ENCODE measurements at places on chromosomes 2 and 18. TPM values are rescaled to one million over a fixed set of nuclear protein-coding genes. Genes with fewer than 3 reads are reported as not detected.

Gene C2orf66
- total RNA-seq, result 0.43 TPM

Gene SERPINB13
- total RNA-seq, result not detected

DNA sequence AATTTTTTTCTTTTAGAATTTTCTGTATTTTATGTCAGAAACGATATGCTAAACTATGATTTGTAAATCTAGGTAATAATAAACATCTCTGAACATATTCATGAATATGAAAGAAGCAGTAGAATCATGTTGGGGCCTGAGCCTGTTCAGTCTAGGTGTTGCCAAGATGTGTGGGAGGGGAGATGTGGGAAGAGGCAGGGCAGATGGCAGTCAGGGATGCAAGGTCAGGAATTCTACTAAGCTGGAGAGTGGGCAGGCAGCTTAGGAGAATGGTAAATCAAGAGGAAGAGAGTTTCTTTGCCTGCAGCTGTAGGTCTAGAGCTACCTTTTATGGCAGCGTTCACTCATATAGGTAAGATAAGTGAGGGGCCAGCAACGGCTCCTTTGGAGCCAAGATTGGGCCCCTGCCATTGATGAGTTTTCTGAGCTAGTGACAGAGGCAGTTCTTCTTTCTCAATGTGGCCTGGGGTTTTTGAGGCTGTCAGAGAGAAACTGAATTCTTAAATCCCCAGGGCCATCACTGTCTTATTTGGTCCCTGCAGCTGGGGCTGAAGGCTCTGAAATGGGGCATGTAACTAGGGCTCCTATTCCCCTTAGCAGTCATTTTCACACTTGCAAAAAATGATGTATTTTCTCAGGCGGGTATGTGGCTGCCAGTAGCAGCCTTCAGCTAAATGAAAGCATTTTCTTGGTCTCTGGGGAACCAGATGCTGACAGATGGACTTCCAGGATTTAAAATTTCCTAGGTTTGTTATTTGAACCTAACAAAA is 232.8 kb downstream of the PIK3C3 start:
- no peak for DNase-seq
- no peak overlapping the region for H3K4me3 ChIP-seq
- H3K27me3 ChIP-seq, result no peaks in the 10 kb centered on the region
- no peaks in the 10 kb centered on the region for H3K4me1 ChIP-seq
- no peak overlapping the region for H3K27ac ChIP-seq

DNA sequence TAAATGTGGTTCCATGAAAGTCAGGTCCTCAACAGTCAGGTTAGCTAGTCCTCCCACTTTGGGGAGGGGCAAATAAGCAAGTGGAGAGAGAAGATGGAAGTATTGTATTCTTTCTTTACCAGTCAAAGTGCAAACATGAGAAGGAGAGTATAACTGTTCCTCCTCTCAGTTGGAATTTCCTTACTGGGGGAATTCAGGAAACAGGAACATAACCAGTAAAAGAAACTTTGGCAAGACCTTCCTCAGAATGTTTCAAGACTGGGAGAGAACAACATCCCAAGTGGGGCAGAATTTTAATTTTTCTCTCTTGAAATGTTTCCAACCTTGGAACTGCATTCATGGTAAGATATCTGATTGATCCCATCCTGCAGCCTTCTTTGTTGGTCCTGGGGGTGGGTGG is 552.4 kb upstream of the TNP1 start:
- no peak overlapping the region for H3K27ac ChIP-seq
- no peak for DNase-seq
- H3K36me3 ChIP-seq, result no peaks in the 10 kb centered on the region
- no peaks in the 10 kb centered on the region for H3K27me3 ChIP-seq
- H3K4me1 ChIP-seq, result no peaks in the 10 kb centered on the region
- no peak overlapping the region for H3K4me3 ChIP-seq

Gene PLCL1
- 0.41 TPM for total RNA-seq

DNA sequence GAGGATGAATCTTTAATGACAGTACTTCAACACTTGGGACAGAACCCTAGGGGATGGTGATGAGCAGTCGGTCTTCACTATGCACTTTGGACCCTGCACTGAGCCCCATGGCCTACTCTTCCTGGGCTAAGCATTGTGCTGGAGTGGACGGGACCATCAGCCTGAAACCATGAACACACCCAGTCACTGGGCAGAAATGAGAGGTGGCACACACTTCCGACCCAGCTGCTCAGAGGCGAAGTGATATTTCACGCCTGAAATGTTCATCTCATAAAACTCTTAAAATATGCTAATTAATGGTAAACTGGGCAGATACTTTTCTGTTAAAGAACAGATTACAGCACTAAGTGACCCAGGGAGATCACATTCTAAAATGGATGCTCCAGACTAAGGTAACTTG is 150.3 kb upstream of the NDUFV2 start:
- DNase-seq, result no peak
- H3K27ac ChIP-seq, result no peak overlapping the region
- H3K27me3 ChIP-seq, result no peaks in the 10 kb centered on the region
- H3K36me3 ChIP-seq, result no peaks in the 10 kb centered on the region
- H3K4me3 ChIP-seq, result no peak overlapping the region

DNA sequence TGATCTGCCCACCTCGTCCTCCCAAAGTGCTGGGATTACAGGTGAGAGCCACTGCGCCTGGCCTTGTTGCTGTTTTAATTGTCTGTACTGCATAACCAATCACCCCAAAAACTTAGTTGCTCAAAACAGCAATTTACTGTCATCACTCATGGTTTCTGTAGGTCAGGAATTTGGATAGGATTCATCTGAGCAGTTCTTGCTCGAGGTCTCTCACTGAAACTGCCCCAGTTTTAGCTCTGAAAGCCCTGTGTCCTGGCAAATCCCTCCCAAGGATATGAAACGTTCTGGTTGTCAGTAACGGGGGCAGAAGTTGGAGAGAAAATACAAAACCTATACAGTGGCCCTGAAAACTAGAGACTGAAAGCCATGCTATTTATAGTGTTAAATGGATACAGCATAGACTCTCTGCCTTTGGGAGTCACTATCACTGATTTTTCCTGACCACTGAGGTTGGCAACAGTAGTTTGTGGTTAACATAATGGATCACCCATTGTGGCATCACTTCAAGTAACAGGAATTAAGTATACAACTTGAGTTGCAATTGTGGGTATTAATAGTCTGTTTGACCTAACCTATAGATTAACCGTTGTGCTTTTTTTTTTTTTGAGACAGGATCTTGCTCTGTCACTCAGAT is 27.2 kb upstream of the ERICH2 start:
- no peaks in the 10 kb centered on the region for H3K4me1 ChIP-seq
- no peak overlapping the region for H3K27ac ChIP-seq
- no peak for DNase-seq
- H3K4me3 ChIP-seq, result no peak overlapping the region

DNA sequence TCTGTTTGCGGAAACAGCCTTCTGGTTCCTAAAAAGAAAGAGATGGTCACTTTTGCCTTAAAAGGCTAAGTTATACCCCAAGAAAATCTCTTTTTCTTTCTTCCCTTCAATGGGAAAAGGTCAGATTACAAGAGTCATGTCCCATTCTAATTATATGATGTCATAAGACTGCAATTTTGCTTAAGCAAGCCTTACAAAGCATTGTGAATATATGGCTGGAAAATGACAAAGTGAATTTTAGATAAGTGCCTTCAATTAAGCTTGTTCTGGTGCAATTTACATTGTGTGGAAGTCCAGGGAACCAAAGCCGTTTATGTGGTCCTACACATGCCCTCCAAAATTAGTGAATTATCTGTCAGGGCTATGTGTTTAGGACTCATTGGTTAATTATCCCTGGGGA is 7.6 kb upstream of the BMP10 start:
- no peaks in the 10 kb centered on the region for H3K27me3 ChIP-seq
- no peak overlapping the region for H3K27ac ChIP-seq
- no peak for DNase-seq

DNA sequence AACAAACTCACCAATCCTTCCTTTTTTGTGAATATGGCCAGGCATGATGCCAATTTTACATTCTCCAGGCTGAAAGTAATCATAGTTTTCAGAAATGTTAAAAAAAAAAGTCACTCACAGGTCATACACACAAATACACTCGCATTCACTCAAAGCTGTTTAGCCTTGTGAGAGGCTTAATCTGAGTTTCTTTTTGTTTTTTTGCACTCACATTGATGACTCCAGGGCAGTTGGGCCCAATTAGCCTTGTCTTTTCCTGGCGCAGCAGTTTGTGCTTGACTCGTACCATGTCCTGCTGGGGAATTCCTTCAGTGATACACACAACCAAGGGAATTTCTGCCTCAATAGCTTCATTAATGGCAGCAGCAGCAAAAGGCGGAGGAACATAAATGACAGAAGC is 18.0 kb downstream of the SUCLG1 start:
- H3K4me3 ChIP-seq, result no peak overlapping the region
- H3K4me1 ChIP-seq, result peaks cover 3% of the 10 kb centered on the region

Gene FSHR
- total RNA-seq, result not detected

Gene AMER3
- not detected for total RNA-seq

- no peaks in the 10 kb centered on the region for H3K27me3 ChIP-seq
- H3K36me3 ChIP-seq, result no peaks in the 10 kb centered on the region
- H3K4me1 ChIP-seq, result no peaks in the 10 kb centered on the region
- no peak overlapping the region for H3K4me3 ChIP-seq
- no peak overlapping the region for H3K27ac ChIP-seq
These were observed 36.1 kb downstream of the BCL2 start for GRCh38 chr18:63283305-63284094.

GRCh38 chr2:224309176-224309575 is 92.7 kb downstream of the FAM124B start:
- H3K4me3 ChIP-seq, result no peak overlapping the region
- H3K27me3 ChIP-seq, result no peaks in the 10 kb centered on the region
- H3K4me1 ChIP-seq, result no peaks in the 10 kb centered on the region
- no peak for DNase-seq
- H3K27ac ChIP-seq, result no peak overlapping the region

- H3K27ac ChIP-seq, result no peak overlapping the region
- H3K27me3 ChIP-seq, result no peaks in the 10 kb centered on the region
- H3K36me3 ChIP-seq, result peaks cover 2% of the 10 kb centered on the region
- H3K4me3 ChIP-seq, result no peak overlapping the region
- no peak for DNase-seq
- no peaks in the 10 kb centered on the region for H3K4me1 ChIP-seq
These were observed 28.8 kb downstream of the WDFY1 start for GRCh38 chr2:223916181-223916920.

Gene PRKD3
- 95.9 TPM for total RNA-seq

Gene KCNK3
- total RNA-seq, result not detected

Gene DOK6
- total RNA-seq, result 0.43 TPM
